ENCODE measurements at places on chromosomes 1 and 21.

GRCh38 chr1:36135330-36135667, 10.3 kb upstream of the COL8A2 start:
- ATAC-seq: no peak

GRCh38 chr1:32303358-32303757, 11.5 kb downstream of the HDAC1 start:
- ATAC-seq: no peak

DNA sequence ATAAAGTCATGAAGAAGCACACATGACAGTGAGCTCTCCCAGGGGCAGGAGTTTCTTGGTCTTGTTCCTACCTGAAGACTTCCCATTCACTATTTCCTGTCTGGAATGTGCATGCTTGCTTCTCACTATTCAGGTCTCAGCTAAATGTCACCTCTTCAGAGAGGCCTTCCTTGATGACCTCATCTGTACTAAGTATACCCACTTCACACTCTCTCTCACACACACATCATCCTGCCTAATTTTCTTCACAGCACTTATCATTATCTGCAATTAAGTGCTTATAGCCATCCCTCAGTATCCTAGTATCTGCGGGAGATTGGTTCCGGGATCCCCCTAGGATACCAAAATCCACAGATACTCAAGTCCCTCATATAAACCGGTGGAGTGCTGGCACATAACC, 146.4 kb upstream of the IVNS1ABP start:
- ATAC-seq: no peak

DNA sequence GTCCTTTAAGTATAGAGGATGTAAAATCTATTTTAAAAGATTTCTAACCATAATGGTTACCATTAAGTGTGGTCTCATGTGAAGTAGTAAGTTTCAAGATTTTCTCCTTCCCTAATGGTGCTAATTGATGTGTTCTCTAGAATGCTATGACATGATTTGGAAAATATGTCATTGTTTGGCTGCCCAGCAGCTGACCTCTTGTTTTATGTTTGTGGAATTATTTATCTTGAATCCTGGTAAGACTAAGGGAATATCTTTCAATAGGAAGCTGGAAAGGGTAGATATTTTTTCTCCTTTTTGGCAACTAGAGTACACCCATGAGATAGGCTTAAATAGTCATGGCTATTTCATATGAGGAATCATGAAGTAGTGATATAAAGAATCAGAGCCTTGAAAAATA, 139.8 kb upstream of the CHODL start:
- ATAC-seq: no peak

GRCh38 chr1:85413169-85413568, 51.8 kb downstream of the DDAH1 start:
- ATAC-seq: no peak

DNA sequence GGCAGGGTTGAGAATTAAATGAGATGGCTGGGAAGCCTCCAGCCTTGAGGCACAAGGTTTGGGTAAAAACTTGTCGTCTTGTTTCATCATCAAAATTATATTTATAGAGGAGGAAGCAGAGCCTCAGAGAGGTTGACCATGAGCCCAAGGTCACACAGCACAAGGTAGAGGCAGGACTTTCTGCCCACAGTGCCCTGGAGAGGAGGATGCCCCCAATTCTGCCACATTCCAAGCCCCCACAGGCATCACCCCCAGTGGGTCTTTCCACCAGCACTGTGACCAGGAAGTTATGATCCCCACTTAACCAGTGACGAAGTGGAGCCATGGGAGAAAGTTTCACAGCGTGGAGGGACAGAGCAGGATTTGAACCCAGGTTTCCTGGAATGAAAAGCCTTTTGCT, 400.0 kb downstream of the MATN1 start:
- no peak for ATAC-seq

DNA sequence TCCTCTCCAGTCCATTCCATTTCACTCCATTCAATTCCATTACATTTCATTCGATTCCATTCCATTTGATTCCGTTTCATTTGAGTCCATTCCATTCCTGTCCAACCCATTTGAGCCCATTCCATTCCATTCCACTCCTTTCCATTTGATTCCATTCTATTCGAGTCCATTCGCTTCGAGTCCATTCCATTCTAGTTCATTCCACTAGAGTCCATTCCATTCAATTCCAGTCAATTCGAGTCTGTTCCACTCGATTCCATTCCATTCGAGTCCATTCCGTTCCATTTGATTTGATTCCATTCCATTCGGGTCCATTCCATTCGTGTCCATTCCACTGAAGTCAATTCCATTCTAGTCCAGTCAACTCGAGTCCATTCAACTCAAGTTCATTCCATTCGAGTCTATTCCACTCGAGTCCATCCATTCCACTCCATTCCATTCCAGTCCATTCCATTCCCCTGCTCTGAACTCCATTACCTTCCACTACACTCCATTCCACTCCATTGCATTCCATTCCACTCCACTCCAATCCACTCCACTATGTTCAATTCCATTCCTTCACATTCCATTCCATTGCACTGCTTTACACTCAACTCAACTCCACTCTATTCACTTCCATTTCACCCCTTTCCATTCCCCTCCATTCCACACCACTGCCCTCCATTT, 2569.4 kb upstream of the TPTE start:
- no peak for ATAC-seq

DNA sequence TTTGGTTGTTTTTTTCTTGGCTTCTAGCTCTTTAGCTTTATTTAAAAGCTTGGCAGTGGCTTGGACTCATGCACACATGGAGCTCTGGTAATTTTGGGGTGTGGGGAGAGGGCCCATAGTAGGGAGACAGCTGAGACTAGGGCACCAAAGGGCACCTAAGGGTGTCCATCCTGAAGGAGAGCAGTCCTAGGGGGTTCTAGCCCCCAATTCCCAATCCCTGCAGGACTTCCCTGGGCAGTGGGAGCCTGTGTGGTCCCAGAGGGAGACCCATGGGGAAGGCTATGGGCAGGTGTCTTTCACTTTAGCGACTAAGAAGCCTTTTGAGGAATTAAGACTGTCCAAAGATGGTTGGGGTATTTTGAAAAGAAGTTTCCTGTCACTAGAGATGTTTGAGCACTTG, 6.9 kb downstream of the CYP4B1 start:
- no peak for ATAC-seq

- ATAC-seq: peak; percentile 64
These were observed 2.7 kb downstream of the SH2D2A start for GRCh38 chr1:156813750-156814570.

GRCh38 chr1:201395936-201396335, 3.2 kb downstream of the LAD1 start:
- no peak for ATAC-seq

- ATAC-seq: no peak
These were observed 16.2 kb upstream of the LY9 start for GRCh38 chr1:160779626-160780397.

- no peak for ATAC-seq
These were observed 81.9 kb downstream of the FGGY start for GRCh38 chr1:59378621-59379370.

DNA sequence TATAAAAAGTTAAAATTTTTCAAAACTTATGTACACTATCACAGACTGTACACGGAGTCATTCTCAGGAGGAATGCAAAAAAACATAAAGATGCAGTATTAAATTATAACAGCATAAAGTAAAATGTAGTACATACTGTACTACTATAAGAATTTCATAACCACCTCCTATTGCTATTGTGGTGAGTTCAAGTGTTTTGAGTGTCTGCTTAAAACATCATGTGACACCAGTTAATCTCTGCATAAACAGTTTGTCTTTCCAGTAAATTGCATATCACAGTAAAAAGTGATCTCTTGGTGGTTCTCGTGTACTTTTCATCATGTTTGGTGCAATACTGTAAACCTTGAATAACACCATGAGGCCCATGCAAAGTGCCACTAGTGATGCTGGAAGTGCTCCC, 45.2 kb downstream of the SDCCAG8 start:
- no peak for ATAC-seq

DNA sequence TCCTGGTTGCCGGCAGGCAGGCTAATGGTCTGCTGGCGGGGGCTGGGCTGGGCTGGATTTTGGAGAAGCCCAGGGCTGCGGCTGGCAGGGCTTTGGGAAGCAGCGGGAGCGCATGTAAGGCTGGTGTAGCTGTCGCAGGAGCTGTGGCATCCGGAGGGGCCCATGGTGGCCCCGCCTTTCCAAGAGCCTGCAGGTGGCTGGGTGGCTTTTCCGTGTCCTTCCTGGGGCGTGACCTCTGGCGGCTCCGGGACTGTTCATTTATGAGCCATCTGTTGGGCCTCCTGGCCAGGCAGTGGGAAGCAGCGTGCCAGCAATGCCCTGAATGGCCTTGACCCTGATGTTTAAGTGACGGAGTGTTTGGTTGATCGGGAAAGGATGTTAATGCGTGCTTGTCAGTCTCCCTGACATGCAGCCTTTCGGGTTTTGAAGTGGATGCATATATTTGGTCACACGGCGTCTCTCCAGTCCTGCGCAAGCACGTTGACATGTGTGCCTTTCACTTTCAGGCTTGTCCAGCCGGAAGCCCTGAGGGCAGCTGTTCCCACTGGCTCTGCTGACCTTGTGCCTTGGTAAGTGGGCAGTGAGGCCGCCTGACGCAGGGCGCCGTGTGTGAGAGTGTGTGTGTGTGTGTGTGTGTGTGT, 38.5 kb downstream of the AGPAT3 start:
- ATAC-seq: peak; percentile 33

- no peak for ATAC-seq
These were observed 196.0 kb downstream of the FMN2 start for GRCh38 chr1:240287722-240288121.

- ATAC-seq: no peak
These were observed 352 bp downstream of the MEX3A start for GRCh38 chr1:156081917-156082308.

- ATAC-seq: no peak
These were observed 41.2 kb downstream of the DHCR24 start for GRCh38 chr1:54845772-54846171.

GRCh38 chr1:177891809-177892208, 78.0 kb downstream of the SEC16B start:
- no peak for ATAC-seq

GRCh38 chr1:230713547-230713914, 391 bp downstream of the AGT start:
- no peak for ATAC-seq

DNA sequence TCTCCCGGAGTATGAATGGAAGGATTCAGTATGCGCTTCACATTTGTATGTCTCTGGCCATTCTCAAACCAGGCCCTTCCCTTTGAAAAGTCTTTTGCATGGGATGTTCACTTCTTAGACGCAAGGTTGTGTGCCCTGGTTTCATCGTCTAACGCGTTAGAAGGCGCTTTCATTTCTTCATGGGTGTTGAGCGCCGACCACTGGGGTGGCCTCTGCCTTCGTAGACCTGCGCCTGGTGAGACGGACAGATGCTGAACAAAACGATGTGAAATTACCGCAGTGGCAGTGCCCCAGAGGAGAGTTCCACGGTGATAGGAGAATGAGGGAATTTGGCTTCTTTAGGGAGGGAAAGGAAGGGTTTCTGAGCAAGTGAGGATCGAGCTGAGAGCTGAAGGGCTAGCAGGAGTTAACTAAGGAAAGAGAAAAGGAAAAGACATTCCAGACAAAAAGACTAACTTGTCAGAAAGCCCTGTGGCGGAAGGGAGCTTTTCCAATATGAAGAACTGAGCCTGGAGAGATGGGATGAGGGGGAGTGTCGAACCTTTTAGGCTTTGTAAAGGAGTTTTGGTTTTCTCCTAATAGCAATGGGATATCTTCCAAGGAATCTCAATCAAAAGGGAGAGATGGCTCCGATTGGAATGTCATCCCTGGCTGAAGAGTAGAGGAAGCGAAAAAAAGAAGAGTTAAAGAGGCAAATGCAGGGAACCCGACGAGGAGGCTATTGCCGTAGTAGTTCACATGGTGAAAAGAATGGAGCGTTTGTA, 951 bp downstream of the GGPS1 start:
- ATAC-seq: no peak

DNA sequence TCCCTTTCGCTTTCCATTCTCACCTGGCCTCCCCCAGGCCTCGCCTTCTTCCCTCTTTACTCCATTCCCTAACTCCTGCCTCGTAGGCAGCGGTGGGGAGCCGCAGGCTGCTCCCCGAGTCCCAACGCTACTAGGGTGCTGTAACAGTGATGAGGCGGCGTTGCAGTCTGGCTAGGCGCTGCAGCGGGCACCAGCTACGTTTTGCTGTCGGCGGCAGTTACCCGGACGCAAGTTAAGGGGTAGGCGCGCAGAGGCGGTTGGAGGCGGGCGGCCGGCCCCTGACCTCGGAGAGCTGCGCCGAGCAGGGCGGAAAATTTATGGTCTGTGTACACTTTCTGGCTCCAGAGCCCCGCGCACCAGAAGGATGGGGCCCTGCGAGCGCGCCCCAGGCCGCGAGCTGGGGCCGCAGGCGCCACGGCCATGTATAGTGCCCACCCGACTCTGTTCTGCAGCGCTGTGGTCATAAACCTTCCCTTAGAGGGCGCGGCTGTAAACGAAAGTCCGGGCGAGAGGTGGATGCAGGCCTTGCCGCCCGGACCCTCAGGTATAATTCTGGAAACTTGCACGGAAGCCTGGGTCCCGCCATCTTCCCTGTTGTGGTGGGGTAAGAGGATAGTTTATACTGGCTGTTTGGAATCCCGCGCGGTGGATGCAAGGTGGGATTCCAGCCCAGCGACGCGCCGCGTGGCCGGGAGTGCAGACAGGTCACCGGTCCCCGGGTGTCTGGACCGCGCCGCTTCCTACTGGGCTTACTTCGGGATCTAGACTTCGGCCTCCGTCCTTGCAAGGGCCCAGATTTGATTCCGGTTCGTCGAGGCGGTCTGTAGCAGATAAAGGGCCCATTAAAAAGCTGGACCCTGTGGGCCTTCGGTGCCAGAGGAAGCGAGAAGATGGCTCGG, 15.0 kb downstream of the HLX start:
- ATAC-seq: no peak

All from gastroesophageal sphincter (tissue), 4 donors.